ENCODE measurements at places on chromosomes 13 and 19. TPM values are rescaled to one million over a fixed set of nuclear protein-coding genes. Genes with fewer than 3 reads are reported as not detected.

GRCh38 chr13:38045278-38046048, 175.9 kb upstream of the TRPC4 start:
- H3K36me3 ChIP-seq, result peaks cover 1% of the 10 kb centered on the region
- H3K4me3 ChIP-seq, result no peak overlapping the region
- no peaks in the 10 kb centered on the region for H3K4me1 ChIP-seq
- H3K27me3 ChIP-seq, result no peaks in the 10 kb centered on the region
- DNase-seq, result no peak

DNA sequence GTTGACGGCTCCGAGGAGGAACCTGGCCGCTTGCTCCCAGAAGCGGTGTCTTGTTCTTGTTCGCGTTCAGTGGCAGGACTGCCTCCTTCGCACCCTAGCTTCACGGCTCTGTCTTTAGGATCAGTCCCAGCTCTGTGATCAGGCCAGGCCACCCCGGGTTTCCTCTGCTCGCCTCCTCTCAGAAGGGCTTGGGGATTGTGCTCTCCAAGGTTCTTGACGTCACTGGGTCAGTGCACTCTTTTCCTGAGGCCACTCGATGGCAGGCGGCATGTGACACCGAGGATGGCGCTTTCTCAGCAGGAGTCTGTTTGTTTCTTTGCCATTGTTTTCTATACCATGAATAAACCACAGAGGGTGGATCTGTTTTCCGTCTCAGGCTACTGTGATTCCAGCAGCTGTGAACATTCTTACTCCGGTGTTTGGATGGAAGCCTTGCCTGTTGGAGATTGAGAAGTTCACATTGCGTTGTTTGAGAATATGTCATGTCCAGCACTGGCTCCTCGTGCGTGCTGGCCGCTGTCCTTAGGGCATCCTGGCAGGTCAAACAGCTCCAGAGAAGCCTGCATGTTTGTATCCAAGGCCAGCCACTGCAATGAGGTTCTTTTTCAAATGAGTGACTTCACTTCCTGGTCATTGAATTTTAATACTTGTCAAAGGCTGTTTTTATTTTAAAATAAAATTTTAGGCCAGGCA, 44.5 kb downstream of the SLC7A9 start:
- peaks cover 16% of the 10 kb centered on the region for H3K4me1 ChIP-seq
- H3K27ac ChIP-seq, result no peak overlapping the region
- no peak for DNase-seq
- no peak overlapping the region for H3K4me3 ChIP-seq
- H3K36me3 ChIP-seq, result no peaks in the 10 kb centered on the region

DNA sequence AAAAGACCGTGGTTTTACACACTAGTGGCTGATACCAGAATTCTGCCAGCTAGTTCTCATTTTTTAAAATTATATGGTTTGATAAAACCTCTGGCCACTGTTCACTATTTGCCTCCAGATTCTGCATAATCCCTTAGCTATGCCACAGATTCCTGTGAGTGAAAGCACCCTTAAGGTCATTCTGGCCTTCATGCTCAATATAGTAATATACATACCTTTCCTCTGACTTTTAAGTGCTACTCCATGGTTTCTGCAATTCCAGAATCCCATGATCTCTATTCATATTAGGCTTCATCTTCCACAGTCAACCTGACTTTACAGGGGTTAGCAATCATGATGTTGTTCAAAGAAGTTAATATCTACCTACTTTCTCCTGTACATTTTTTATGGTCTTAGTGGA, 274.1 kb upstream of the EDNRB start:
- H3K27ac ChIP-seq, result no peak overlapping the region
- DNase-seq, result no peak
- no peaks in the 10 kb centered on the region for H3K36me3 ChIP-seq
- H3K27me3 ChIP-seq, result peaks cover 5% of the 10 kb centered on the region
- no peaks in the 10 kb centered on the region for H3K4me1 ChIP-seq

GRCh38 chr13:38636761-38637160, 50.1 kb upstream of the FREM2 start:
- H3K27me3 ChIP-seq, result peaks cover 6% of the 10 kb centered on the region
- H3K27ac ChIP-seq, result no peak overlapping the region
- no peaks in the 10 kb centered on the region for H3K4me1 ChIP-seq
- H3K36me3 ChIP-seq, result no peaks in the 10 kb centered on the region
- H3K4me3 ChIP-seq, result no peak overlapping the region

- H3K4me1 ChIP-seq, result peaks cover 23% of the 10 kb centered on the region
- no peak overlapping the region for H3K4me3 ChIP-seq
- peak; percentile 77 for DNase-seq
- no peak overlapping the region for H3K27ac ChIP-seq
- no peaks in the 10 kb centered on the region for H3K27me3 ChIP-seq
These were observed 43.1 kb downstream of the PCCA start for GRCh38 chr13:100131863-100132574.

- H3K36me3 ChIP-seq, result no peaks in the 10 kb centered on the region
- H3K4me3 ChIP-seq, result no peak overlapping the region
- H3K27ac ChIP-seq, result no peak overlapping the region
- H3K27me3 ChIP-seq, result no peaks in the 10 kb centered on the region
- no peaks in the 10 kb centered on the region for H3K4me1 ChIP-seq
- no peak for DNase-seq
These were observed 20.9 kb upstream of the PLAUR start for GRCh38 chr19:43690890-43691289.

GRCh38 chr19:28887920-28888618, 324.9 kb downstream of the UQCRFS1 start:
- peaks cover 17% of the 10 kb centered on the region for H3K27me3 ChIP-seq
- H3K27ac ChIP-seq, result no peak overlapping the region
- H3K4me1 ChIP-seq, result no peaks in the 10 kb centered on the region
- DNase-seq, result no peak
- H3K36me3 ChIP-seq, result no peaks in the 10 kb centered on the region
- H3K4me3 ChIP-seq, result no peak overlapping the region

GRCh38 chr13:91145571-91146205, 201.8 kb upstream of the MIR17HG start:
- no peak overlapping the region for H3K27ac ChIP-seq
- H3K4me3 ChIP-seq, result no peak overlapping the region
- H3K4me1 ChIP-seq, result no peaks in the 10 kb centered on the region
- no peaks in the 10 kb centered on the region for H3K36me3 ChIP-seq
- H3K27me3 ChIP-seq, result peaks cover 9% of the 10 kb centered on the region

DNA sequence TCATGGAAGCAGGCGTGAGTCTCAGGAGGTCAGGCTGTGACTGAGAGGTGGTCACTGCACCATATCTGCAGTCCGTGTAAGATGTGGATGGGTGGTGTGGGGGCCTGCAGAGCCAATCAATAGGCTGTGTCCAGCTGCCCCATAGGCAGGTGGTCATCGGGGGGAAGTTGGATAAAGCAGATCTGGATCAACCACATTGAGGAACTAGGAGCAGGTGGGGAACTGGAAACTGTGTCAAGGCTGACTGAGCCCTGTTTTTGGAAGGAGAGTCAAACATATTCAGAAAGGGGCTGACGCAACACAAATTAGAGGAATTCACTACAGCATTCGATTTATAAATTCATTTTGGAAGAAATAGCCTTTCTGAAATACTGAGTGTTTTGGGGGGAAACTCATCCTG, 15.0 kb downstream of the CLEC4M start:
- no peak for DNase-seq
- H3K27me3 ChIP-seq, result peaks cover 8% of the 10 kb centered on the region
- peaks cover 7% of the 10 kb centered on the region for H3K4me1 ChIP-seq
- H3K36me3 ChIP-seq, result no peaks in the 10 kb centered on the region
- no peak overlapping the region for H3K27ac ChIP-seq

GRCh38 chr13:97257228-97257755, 35.2 kb downstream of the MBNL2 start:
- no peak overlapping the region for H3K4me3 ChIP-seq
- H3K27ac ChIP-seq, result no peak overlapping the region
- no peaks in the 10 kb centered on the region for H3K27me3 ChIP-seq
- H3K4me1 ChIP-seq, result peaks cover 69% of the 10 kb centered on the region

- H3K36me3 ChIP-seq, result no peaks in the 10 kb centered on the region
- H3K27me3 ChIP-seq, result peaks cover 3% of the 10 kb centered on the region
- no peak overlapping the region for H3K27ac ChIP-seq
- H3K4me3 ChIP-seq, result no peak overlapping the region
- DNase-seq, result no peak
These were observed 85.5 kb downstream of the CACNA1A start for GRCh38 chr19:13420780-13421179.

GRCh38 chr19:19871932-19872331, 6.2 kb downstream of the ZNF253 start:
- H3K27me3 ChIP-seq, result no peaks in the 10 kb centered on the region
- peaks cover 44% of the 10 kb centered on the region for H3K4me1 ChIP-seq
- peak; percentile 39 for DNase-seq
- peak overlapping the region; percentile 47 for H3K27ac ChIP-seq

- H3K27ac ChIP-seq, result no peak overlapping the region
- DNase-seq, result no peak
- H3K36me3 ChIP-seq, result no peaks in the 10 kb centered on the region
- no peaks in the 10 kb centered on the region for H3K4me1 ChIP-seq
- H3K27me3 ChIP-seq, result no peaks in the 10 kb centered on the region
These were observed 12.2 kb downstream of the FPR3 start for GRCh38 chr19:51807111-51807701.

DNA sequence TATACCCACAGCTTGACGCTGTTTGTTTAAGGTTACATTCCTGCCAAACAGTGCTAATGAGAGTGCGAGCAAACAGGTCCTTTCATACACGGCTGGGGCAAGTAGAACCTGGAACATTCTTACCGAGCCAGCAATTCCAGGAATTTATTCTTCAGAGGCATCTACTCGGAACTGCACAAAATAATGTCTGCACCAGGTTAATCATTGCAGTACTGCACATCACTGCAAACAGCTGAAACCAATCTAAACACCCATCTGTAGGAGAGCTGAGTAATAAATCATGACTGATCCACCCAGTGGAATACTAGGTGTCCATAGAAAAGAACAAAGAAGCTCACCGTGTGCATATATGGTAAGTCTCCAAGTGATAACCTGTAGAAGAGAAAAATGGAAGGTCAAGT, 1.2 kb upstream of the ZNF579 start:
- H3K27me3 ChIP-seq, result no peaks in the 10 kb centered on the region
- peaks cover 37% of the 10 kb centered on the region for H3K4me1 ChIP-seq
- no peak overlapping the region for H3K27ac ChIP-seq
- peak overlapping the region; percentile 3 for H3K4me3 ChIP-seq
- no peak for DNase-seq
- peaks cover 15% of the 10 kb centered on the region for H3K36me3 ChIP-seq

PNMA8A gene
- 1.5 TPM for total RNA-seq

ZNF229 gene
- total RNA-seq, result 0.57 TPM

ZNF580 gene
- 18.7 TPM for total RNA-seq

SIGLEC10 gene
- total RNA-seq, result not detected

SCEL gene
- not detected for total RNA-seq

TMC4 gene
- not detected for total RNA-seq

ZNF586 gene
- total RNA-seq, result 14.5 TPM

SHANK1 gene
- total RNA-seq, result not detected

SLC25A23 gene
- 16.2 TPM for total RNA-seq

ERVK3-1 gene
- 24.5 TPM for total RNA-seq

ZIC2 gene
- total RNA-seq, result not detected

ZNF17 gene
- 6.3 TPM for total RNA-seq

Data from activated naive CD4-positive, alpha-beta T cell treated with anti-CD3 and anti-CD28 coated beads for 36 hours (primary cell).